CD4-positive, alpha-beta T cell treated with Interleukin-6 at 100 ng/mL for 8 hours (primary cell): ENCODE measurements at places on chromosomes 12 and 14.

- DNase-seq, result no peak
These were observed 9.1 kb upstream of the DPF3 start for GRCh38 chr14:72902801-72903530.

DNA sequence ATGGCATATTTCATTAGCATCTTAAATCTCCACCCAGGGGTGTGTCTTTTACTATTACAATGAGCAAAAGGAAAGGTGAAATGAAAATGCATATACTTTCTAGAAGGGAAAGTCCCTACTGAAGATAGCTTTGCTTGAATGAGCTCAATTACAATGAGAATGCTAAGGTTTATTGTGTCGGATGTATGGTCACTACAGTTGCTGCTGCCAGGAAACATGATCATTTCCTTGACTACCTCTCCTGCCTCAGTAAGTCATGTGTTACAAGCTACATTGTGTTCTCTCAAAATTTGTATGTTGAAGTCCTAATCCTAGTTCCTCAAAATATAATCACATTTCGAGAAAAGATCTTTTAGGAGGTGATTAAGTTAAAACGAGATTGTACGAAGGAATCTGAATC lies 322.2 kb downstream of the MDGA2 start:
- no peak for DNase-seq

GRCh38 chr12:75389061-75389460 lies 1.8 kb upstream of the GLIPR1L2 start:
- no peak for DNase-seq

- DNase-seq, result no peak
These were observed 357.3 kb downstream of the DUSP6 start for GRCh38 chr12:88994971-88995370.

GRCh38 chr12:62928632-62929031 lies 6.3 kb downstream of the PPM1H start:
- no peak for DNase-seq
